ENCODE measurements at places on chromosomes 3 and 15. TPM values are rescaled to one million over a fixed set of nuclear protein-coding genes. Genes with fewer than 3 reads are reported as not detected.

The HDAC11 gene
- total RNA-seq, result 34.3 TPM

The TM4SF1 gene
- 103 TPM for total RNA-seq

The FBN1 gene
- total RNA-seq, result 45.5 TPM

The GHSR gene
- not detected for total RNA-seq

The SYNPR gene
- 0.93 TPM for total RNA-seq

GRCh38 chr15:75835990-75836958 is 7.0 kb upstream of the UBE2Q2 start:
- no peak for DNase-seq

GRCh38 chr3:154775821-154776548 is 304.1 kb upstream of the MME start:
- no peak for DNase-seq

GRCh38 chr3:129632556-129632955 is 26.1 kb upstream of the PLXND1 start:
- no peak for DNase-seq

GRCh38 chr15:79721256-79721655 is 175.6 kb downstream of the MTHFS start:
- no peak for DNase-seq

DNA sequence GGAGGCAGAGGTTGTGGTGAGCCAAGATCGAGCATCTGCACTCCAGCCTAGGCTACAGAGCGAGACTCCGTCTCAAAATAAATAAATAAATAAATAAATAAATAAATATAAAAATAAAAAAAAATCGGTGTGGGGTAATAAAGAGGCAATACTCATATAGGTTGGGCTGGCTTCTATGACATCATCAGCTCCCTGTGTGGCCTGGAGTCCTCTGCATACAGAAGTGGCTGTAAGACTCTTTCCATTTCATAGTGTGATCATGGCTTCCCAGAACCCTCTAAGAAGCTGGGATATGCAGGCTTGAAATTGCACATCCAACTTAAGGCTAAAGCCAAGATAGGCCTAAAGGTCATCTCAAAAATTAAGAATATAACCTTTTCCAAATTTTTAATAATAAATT is 101.6 kb downstream of the ZIC4 start:
- DNase-seq, result no peak

DNA sequence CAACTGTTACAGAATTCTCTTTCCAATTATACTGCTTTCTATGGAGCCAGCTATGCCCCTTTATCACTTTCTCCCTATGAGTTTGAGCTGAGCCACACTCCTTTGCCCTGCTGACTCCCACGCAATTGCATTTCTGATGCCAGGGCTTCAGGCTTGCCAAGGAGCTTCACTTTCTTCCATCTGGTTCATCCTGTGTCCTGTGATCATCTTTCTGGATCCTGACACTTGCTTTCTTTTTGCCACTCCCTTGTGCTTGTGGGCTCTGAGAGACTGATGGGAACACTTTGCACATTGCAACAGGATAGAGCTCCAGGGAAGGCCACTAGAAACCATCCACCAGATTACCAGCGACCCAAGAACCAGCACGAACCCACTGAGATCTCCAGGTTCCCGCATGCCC is 77.0 kb upstream of the SEC13 start:
- DNase-seq, result no peak
